HFFc6 (cell line): ENCODE measurements at places on chromosomes 1 and 21. TPM values are rescaled to one million over a fixed set of nuclear protein-coding genes. Genes with fewer than 3 reads are reported as not detected.

GRCh38 chr1:154982341-154982740, 803 bp upstream of the FLAD1 start:
- DNase-seq: no peak

GRCh38 chr1:6110326-6110725, 64.6 kb downstream of the KCNAB2 start:
- DNase-seq: no peak

GRCh38 chr1:192916021-192916420, 107.2 kb downstream of the RGS2 start:
- DNase-seq: no peak

GRCh38 chr1:168731244-168731953, 2.4 kb upstream of the DPT start:
- DNase-seq: no peak

DNA sequence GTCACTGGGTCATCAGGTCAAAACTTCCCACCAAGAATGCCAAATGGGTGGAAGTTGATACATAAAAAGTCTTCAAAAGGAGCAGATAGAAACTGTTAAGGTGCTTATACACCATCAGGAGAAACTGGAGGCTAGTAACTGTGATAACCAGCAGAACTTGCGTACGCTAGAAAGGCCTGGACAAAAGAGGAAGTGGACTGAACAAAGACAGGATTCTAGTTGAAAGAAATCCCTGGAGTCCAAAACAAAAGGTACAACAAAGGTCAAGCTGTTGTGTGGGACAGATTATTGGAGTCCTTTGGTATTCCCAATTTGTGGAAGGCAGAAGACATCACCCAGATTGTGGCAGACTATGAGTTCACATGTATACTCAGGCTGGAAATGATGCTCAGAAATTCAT, 215.8 kb upstream of the PBX1 start:
- DNase-seq: no peak

DNA sequence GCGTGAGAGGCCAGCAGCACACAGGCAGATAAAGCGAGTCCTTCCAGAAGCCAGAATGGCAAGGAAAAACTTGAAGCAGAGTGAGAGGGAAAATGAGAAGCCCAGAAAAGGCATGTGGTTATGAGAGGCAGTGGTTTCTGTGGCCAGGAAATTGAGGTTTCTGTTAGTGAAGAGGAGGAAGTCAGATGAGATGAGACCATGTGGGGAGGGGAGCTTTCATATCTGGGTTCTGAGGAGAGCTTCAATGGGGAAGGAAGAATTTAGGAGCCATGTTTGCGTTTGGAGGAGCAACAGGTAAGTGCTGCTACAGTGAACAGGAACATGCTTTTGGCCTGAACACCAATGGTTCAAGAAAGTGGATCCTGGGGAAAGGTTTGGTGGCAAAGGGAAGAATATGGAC, 6.1 kb upstream of the CD1A start:
- no peak for DNase-seq

GRCh38 chr1:78004719-78005447, at the start of gene DNAJB4:
TSS of gene DNAJB4 (plus strand) at chr1:78004939. CDS start at chr1:78005111, 172 bp downstream.
- peak; percentile 98 for DNase-seq

DNA sequence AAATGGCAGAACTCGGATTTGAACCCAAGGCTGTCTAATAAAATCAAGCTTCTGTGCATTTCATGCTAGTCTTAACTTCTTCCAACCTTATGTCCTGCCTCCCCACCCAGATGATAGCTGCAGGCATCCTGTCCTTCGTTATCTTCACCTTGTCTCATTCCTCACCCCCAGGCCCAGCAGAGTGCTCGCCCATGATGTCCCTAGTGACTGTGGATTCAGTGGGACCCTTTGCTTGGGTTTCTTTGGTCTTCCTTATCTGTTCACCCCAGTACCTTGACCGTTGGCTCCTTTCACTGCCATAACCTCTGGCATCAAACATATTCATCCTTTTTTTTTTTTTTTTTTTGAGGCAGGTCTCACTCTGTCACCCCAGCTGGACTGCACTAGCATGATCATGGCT, 5.6 kb upstream of the BSDC1 start:
- DNase-seq: no peak

GRCh38 chr21:46243960-46244361, 15.4 kb upstream of the LSS start:
- no peak for DNase-seq

DNA sequence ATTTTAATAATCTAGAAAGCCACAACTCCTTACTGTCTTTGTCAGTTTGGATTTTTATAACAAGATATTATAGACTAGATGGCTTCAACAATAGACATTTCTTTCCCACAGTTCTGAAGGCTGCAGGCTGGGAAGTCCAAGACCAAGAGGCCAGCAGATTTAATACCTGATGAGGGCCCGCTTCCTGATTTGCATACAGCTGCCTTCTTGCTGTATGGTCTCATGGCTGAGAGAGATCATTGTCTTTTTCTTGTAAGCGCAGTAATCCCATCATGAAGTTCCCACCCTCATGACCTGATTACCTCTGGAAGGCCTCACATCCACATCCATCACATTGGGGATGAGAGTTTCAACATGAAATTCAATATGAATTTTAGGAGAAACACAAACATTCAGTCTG, 9.8 kb downstream of the RPS6KC1 start:
- no peak for DNase-seq

- peak; percentile 22 for DNase-seq
Observed at GRCh38 chr21:44299458-44300261, at the start of gene PFKL. TSS of gene PFKL (plus strand) at chr21:44300053. CDS start at chr21:44300106, 53 bp downstream.

Gene RASSF5
- 0.60 and 0.83 TPM in 2 replicates for total RNA-seq

Gene IL6R
- 1.9 to 2.4 TPM (median 2.0 TPM) in 3 replicates for total RNA-seq

Gene LCK
- total RNA-seq: not detected in 3 replicates

Gene FRRS1
- 0.22 to 0.60 TPM (median 0.27 TPM) in 3 replicates for total RNA-seq
